ENCODE measurements at places on chromosomes 3 and 15.

DNA sequence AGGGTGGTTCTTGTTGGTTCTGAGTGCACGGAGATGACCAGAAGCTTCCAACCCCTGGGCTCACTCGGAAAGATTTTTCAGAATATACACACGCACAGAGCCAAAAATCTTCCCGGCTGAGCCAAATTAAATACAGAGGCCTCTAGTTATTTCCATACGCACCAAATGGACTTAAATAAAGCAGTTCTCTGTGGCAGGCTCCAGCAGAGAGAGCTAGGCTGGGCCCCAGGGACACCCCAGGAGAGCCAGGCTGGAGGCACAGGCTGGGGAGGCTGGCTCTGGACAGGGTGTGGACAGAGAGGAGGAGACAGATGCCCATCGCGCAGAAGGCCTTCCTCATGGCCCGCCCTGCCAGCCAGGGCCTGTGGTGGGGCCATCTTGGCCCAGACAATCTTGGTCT is 115.9 kb downstream of the IQSEC1 start:
- DNase-seq: no peak

DNA sequence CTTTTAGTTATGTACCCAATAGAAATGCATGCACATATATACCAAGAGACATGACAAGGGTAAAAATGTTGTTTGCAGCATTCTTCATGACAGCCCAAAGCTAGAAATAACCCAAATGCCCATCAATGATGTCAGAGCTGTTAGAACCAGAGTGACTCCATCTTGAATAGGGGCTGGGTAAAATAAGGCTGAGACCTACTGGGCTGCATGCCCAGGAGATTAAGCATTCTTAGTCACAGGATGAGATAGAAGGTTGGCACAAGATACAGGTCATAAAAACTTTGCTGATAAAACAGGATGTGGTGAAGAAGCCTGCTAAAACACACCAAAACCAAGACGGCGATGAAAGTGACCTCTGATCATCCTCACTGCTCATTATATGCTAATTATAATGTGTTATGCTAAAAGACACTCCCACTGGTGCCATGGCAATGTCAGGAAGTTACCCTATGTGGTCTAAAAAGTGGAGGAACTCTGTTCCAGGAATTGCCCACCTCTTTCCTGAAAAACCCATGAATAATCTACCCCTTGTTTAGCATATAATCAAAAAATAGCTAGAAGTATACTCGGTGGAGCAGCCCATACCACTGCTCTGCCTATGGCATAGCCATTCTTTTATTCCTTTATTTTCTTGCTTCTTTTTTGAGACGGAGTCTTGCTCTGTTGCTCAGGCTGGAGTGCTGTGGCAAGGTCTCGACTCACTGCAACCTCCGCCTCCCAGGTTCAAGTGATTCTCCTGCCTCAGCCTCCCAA is 32.9 kb downstream of the ZBTB11 start:
- DNase-seq: no peak

DNA sequence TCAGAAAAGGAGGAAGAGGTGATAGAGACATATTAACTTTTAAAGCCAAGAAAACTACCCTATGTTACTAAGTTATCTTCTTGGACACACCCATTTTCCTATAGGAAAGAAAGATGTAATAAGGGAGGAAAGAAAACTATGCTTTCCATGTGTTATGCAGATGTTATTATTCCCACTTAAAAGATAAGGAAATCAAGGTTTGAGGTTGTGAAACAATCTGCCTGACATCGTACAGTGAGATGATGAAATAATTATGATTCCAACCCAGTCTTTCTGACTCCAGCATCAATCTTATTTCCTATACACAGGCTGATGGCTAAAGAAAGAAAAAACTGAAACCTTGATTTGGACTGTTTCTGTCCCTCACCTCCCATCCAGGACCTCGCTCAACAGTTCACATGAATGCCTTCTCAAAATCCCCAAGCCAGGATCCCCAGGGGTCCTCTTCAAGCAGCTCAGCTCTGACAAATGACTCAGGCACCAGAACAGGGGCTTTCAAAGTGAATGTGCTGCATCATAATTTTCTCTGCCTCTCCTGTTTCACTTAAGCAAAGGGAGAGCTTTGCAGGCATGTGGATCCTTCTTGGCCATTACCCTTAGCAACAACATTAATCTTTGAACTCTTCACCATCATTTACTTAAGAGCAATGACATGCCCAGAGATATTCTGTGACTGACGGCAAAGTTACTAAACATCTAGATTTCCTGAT is 12.4 kb upstream of the EID1 start:
- no peak for DNase-seq

- DNase-seq: no peak
Measured at GRCh38 chr3:66962664-66963063, 35.4 kb upstream of the KBTBD8 start.

Measured in stimulated activated CD4-positive, alpha-beta T cell treated with anti-CD3 and anti-CD28 coated beads, Interleukin-4, amount 100 ng/mL, for 48 hours (primary cell).